ENCODE measurements at places on chromosomes 1 and 21.

DNA sequence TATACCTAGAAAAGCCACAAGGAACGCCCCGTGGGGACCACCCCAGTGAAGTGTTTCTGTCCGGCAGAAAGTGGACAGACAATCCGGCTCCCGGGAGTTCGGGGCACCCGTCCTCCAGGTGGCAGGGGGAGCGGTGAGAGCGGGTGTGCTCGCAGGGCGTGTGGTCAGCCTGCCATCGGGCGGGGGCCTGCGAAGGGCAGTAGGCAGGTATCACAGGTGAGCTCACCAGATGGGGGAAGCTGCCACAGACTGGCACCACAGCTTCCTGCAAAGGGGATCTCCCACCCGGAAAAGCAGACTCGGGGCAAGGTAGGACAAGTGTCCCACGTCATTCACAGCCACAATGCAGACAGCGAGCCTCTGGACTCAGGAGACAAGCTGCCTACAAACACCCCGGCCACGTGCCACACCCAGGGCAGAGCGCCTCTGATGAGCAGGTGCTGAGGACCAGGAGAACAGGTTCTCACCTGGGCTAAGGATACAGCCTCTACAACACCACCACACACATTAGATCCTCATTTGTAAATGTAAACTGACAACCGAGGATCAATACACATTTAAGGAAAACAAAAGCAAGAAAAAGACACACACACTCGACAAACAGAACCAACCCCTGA is 36.4 kb downstream of the VPS26C start:
- no peak for DNase-seq

- DNase-seq: no peak
Measured at GRCh38 chr1:10308001-10308400, 90.9 kb upstream of the PGD start.

- no peak for DNase-seq
Measured at GRCh38 chr1:22107126-22107525, 35.8 kb downstream of the WNT4 start.

DNA sequence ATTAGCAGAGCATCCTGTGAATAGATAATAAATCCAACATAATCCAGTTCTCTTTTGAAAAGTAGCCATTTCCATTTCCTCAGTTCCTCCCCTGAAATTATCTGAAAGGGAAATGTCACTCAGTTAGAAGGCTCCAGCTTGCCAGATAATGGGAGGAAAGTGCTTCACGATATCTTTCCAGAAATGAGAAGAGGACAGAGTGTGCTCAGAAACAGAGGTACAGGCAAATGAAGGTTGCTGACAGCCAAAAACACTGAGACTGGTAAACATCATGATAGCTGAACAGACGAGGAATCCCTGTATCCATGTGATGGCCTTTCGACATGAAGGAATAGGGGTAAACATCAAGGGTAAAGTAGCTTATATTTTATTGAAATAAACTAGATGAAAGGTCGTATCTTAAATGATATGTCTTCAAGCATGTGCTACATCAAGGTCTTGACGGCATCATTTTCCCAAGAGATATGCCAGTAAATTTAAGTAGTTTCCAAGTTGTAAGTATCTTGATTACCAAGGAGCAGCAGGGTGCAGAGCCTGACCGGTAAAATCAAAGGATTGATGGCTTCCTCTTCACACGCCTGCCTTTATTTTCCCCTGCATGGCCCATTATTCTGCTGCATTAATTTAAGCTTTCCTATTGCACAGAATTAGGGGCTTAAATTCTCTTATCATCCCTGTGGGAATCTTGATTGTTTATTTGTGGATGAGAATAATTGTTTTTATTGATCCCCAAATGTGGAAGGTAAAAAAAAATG is 244.3 kb upstream of the ST6GALNAC5 start:
- DNase-seq: no peak

All from activated CD4-positive, CD25-positive, alpha-beta regulatory T cell treated with anti-CD3 and anti-CD28 coated beads, Interleukin-2, amount 50 U/mL, for 72 hours (primary cell).